ENCODE measurements at places on chromosomes 11 and 22.

- DNase-seq, result no peak
These were observed 17.0 kb upstream of the GLYATL1B start for GRCh38 chr11:59069087-59069486.

GRCh38 chr22:21650823-21651520 is 8.9 kb downstream of the SDF2L1 start:
- no peak for DNase-seq

GRCh38 chr22:27637604-27638003 is 164.0 kb downstream of the MN1 start:
- no peak for DNase-seq

GRCh38 chr11:116695657-116696254 is 77.0 kb downstream of the BUD13 start:
- no peak for DNase-seq

DNA sequence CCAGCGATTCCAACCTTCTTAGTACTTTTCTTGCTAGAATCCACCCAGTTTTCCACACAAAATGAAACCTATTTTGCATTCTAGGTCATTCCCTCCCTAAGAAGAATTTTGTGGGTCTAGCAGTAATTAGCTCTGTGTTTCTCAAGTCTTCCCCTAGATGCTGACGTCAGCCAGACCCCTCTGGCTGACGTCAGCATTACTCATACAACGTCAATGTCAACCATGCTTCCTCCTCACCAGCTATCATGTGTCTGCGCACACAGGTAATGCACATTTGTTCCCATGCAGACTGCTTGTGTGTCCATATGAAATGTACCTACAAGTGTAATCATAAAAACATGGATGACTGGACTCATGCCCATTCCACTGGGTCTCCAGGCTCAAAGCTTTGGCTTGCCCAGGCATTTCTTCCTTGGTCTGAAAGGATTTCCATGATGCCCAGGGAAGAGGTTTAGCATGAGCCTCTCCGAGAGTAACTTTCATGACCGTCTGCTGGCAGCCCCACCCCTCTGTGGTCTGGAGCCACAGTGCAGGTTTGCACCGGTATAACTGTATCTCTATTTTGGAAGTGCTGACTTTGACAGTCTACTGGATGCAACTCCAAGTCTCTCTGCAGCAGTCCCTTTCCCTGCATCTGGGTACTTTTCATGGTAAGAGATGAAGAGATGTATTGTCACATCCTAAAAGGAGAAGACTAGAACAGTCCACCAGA is 58.6 kb downstream of the DSCAML1 start:
- DNase-seq, result no peak

GRCh38 chr11:57395905-57396623 is 5.6 kb upstream of the PRG2 start:
- no peak for DNase-seq

DNA sequence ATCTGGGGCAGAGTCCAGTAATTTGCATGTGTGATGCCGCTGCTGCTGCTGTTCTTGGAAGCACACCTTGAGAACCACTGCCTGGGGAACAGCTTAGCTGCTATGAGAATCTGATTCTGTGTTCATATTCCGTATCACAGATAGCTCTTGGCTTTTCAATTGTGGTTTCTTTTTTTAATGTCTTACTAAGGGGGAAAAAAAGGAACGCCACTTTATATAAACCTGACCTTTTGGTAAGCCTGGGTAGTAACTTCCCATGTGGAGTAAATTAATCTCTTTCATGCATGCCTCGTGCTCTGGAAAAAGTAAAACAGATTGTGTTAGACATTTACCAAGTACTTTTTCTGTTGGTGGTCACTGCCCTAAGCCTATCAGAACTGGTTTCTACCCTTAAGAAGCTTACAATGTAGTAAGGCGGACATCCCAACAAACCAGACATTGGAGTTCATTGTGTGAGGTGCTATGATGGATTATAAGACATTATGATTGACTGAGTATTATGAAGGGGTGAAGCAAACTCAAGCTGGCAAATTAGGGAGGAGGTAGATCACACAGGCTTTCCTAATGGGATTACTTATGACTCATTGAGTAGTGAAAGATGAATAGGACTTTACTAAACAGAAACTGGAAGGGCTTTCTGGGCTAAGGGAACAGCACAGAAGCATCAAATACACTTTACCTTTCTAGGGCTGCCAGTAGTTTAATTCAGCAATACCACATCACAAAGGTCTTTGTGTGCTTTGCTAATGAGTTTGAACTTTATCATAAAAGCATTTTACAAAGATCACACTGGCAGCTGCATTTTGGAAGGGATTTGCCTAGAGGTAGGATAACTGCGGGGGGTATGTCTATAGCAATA is 64.7 kb downstream of the MAML2 start:
- no peak for DNase-seq

- peak; percentile 61 for DNase-seq
These were observed 4.2 kb downstream of the LMO1 start for GRCh38 chr11:8259306-8259959.

DNA sequence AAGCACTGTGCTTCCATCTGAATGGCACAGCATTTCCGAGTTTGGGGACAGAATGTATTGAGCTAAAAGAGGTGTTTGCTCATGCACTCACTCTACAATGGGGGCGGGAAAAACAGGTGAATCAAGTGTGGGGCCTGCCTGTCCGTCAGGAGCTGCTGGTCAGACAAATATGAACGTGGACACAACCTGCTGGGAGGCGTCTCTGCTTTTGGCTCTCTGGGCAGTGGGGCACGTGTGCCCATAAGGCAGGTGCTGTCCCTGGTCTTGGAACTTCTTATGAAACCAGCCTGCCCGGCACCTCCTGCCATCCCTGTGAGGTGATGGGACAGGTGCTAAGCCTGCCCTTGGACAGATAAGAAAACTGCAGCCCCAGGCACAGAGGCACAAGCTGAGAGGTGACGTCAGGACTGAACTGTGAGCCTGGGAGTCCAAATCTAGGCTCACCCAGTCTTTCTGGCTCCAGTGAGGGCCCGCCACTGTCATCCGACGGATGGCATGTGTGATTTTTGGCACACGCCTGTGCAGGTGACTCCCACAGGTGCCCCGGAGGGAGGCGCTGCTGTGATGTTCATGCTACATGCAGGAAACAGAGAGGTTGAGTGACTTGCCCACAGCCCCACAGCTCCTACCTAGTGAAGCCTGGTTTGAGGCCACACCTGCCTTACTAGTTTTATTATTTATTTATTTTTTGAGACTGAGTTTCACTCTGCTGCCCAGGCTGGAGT is 51.6 kb downstream of the SMIM38 start:
- DNase-seq, result no peak

DNA sequence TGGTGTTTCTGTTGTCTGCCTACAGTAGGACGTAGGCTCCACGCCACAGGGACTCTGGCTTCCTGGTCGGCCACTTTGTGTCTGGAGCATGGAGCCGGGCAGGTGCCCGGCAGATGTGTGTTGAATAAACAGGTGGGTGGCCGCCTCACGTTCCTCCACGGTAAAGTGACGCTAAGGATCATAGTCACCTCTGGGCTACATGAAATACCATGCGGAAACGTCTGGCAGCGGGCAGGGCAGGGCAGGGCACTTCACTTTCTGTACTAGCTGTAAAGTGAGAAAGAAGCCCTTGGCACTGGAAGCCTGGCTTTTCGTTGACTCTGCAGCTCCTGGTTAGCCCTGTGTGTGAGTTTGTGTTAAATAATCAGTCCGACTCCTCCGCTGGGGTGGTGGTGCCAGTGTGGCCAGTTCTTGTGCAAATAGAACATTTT is 52.4 kb downstream of the MCM5 start:
- DNase-seq, result no peak

GRCh38 chr22:27397036-27397953 is 404.3 kb downstream of the MN1 start:
- no peak for DNase-seq

- no peak for DNase-seq
These were observed 35.7 kb downstream of the CLMP start for GRCh38 chr11:123159183-123159857.

DNA sequence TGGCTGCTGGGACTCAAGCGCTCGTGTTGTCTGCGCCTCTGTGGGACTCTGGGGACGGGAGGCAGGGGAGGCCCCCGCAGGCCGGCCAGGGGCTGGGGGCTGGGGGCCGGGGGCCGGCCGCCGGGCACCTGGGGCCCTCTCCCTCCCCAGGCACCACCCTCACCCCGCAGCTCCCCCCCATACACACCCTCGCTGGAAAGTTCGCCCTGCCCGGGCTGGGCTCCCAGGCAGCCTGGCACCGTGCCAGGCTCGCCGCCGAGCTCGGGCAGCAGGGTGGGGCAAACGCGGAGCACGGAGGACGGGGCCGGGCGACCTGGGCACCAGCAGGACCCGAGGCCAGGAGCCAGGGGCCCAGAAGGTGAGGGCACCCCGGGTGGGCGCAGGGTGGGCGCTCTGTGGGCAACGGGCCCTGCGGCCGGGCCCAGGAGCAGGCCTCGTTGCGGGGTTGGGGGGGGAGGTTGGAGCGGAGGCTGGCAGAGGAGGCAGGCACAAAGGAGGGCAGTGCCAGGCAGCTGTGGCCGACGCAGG is 76.7 kb upstream of the WNT7B start:
- peak; percentile 93 for DNase-seq

- no peak for DNase-seq
These were observed 44.0 kb downstream of the FDX1 start for GRCh38 chr11:110473706-110474105.

DNA sequence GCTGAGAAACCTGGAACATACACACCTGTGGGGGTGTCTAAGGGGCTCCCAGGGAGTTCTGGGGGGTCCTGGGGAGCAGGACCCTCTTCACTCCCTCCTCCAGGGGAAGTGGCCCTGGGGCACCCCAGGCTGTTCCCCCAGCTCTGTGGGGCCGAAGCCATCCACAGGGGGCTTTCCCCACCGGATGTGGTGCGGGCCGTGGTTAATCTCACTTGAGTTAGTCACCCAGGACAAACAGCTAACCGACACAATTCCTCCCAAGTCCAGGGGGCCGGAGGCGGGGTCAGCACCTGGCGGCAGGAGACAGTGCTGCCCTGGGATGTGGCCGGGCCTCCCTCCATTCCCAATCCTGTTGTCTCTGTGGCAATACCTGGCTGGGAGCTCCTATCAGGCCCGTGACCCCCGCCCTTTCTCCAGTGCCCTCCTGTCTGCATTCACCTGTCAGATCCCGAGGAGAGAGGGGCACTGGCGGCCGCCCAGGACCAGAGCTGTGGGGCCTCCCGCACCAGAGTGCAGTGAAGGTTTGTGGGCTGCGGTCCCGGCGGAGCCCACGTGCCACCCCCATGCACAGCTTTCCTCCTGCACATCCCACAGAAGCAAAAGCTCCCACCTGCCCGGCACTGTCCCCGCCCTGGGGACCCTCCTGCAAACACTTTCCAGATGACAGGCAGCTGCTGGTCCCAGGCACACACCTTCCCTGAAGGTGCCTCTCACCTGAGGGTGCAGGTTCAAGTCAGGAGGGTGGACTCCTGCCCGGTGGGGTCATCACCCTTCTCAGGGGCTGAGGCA is 5.2 kb upstream of the MUC5AC start:
- no peak for DNase-seq

GRCh38 chr11:128521682-128522054 is 65.7 kb downstream of the ETS1 start:
- DNase-seq, result no peak

DNA sequence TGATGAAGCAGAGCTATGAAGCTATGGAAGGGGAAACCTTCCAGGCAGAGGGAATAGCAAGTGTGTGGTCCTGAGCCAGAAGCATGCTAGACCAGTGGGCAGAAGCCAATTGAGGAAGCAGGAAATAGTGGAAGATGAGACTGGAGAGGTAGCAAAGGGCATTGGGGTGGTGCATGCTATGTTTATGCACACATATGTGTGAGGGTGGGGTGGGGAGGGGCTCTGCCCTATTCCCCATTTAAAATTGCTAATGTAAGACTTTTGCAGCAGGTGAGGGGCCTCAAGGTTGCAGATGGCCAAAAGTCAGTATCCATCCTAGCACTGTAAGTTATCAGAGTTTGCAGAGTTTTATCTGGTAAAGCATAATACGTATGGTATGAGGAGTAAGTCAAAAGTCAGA is 626.6 kb upstream of the KIRREL3 start:
- no peak for DNase-seq

DNA sequence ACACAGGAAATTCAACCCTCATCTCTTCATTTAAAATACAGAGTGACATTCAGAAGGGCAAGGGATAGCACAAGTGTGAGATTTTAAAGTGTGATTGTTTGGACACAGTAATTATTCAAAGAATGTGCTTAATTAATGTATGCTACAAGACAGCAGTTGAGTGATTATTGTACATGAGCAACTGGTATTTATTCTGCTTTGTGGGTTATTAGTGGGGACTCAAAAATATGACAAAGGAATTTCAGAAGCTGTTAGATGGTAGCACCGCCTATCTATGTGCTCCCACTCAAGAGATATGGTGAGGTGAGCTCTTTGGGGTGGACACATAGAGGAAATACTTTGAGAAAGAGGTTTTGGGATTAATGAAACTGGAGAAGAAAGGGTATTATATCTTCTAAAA is 5.8 kb upstream of the HBD start:
- no peak for DNase-seq

GRCh38 chr22:42156121-42156520 is 25.5 kb upstream of the CYP2D6 start:
- no peak for DNase-seq

DNA sequence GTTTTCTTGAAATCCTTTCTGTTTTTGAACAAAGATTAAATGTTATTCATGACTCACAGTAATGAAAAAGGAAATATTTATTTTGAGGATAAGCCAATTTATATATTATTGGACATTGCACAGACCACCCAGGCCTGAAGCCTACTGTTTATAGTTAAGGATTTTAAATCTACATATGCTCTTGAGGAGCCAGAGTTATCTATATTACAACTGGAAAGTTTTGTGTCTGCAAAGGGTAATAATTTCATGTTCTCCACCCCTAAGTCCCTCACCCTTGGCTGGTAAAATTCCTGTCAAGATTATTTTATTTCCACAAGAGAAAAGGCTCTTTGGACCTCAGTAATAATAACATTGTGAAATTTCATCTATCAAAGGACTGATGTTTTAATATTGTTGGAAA is 228.2 kb downstream of the TMEM135 start:
- DNase-seq, result no peak

GRCh38 chr11:103170865-103171264 is 61.6 kb downstream of the DYNC2H1 start:
- no peak for DNase-seq

DNA sequence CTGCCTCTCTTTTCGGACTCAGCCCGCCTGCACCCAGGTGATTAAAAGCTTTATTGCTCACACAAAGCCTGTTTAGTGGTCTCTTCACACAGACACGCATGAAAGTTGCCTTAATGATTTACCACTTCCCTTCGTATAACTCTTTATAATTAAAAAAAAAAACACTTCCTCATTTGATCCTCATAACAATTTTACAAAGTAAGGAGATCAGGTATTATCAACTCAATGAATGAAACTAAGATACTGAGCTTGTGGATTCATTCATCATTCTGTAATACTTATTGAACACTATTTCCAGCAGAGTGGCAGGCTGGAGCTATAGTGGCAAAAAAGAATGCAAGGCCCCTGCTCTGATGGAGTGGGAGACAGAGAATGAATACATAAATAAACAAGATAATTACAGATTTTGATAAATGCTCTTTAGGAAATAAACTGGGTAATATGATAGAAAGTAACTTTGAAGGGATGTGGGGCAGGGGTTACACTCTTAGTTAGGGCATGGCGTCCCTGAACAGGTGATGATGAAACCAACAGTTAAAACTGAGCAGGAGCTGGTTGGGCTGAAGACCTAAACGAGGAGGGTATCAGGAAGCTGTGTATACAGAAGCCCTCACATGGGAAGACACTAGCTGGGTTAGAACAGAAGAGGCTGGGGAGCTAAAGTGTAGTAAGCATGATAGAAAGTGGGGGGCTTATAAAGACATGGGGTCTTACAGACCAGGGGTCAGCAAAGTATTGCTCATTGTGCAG is 5.4 kb upstream of the CRTAM start:
- DNase-seq, result no peak

Measured in sigmoid colon (tissue), 7 donors.